PC-3 (cell line): ENCODE measurements at places on chromosomes 6 and 20.

- no peak for DNase-seq
These were observed 122.1 kb downstream of the HIVEP2 start for GRCh38 chr6:142822842-142823241.

DNA sequence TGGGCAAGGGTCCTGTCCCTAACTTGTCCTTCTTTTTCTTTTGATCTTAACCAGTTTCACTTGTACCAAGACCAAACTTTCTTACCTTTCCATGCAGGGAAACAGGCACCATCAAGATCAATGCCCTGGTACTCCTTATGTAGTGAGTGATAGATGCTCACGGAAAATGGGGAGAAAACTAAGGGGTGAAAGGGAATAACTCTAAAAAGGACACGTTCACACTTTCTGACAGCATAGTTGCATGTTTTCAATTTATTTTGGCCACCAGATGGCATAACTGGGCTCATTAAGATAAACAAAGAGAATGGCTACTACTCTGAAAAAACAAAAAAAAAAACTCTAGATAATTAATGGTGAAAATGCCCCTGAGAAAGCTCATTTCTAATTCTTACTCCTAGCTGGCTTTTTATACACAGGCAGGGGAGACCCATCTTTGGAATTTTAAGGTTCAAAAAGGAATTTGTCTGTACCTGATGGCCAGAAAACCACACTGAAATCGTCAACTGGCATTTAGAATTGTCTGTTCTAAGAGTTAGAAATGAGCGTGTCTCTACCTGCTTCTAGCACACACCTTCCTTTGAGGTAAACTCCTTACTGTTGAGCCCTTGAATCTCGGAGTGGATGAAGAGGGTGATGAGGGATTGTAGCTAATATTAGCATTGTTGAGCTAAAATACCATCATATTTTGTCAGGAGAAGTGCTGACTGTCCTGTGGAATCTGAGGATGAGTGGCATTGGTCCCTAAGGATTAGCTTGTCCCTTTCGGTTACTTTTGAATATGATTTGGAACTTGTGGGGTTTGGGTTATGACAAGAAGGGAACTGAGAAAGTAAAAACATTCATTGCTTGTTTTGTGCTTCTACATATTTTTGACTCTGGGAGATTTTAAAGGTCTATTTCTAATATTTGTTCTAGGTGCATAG lies 62.2 kb upstream of the DDR1 start:
- peak; percentile 70 for DNase-seq

DNA sequence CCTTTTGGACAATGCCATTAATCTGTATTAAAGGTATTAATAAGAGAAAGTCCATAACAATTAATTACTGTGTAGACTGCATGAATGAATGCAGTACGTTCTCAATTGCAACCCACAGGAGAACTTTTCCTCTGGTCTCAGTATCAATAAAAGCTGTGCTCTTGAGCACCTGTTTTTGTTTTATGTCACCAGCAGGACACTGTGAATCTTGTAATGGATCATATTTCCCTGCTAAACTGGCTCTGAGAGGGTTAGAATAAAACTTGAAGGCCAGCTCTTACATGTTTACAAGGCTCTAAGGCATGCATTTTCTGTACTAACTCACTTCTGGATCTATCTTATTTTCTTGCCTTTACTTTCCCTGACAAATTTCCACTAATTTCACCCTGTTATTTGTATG lies 214.3 kb upstream of the PLN start:
- no peak for DNase-seq

GRCh38 chr6:22601984-22602383 lies 32.6 kb downstream of the HDGFL1 start:
- DNase-seq = no peak

GRCh38 chr6:52995913-52996645 lies 995 bp upstream of the GSTA4 start:
- peak; percentile 75 for DNase-seq

DNA sequence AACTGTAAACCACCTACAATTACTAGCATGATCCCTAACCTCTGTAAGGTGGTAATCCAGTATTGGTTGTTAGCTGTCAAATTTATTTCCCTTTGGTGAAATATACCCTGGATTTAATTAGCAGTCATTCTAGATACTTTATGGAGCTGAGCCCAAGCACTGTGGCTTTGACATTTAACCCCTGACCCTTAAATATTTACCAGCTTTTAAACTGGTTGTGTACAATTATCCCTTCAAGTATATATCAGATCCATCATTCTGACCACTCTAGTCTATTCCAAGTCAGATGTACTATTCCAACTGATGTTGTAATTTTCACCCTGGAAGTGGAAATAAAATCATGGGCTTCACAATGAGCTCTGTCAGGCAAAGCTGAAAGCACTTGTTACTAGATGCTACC lies 229.6 kb downstream of the FOXC1 start:
- DNase-seq = no peak

DNA sequence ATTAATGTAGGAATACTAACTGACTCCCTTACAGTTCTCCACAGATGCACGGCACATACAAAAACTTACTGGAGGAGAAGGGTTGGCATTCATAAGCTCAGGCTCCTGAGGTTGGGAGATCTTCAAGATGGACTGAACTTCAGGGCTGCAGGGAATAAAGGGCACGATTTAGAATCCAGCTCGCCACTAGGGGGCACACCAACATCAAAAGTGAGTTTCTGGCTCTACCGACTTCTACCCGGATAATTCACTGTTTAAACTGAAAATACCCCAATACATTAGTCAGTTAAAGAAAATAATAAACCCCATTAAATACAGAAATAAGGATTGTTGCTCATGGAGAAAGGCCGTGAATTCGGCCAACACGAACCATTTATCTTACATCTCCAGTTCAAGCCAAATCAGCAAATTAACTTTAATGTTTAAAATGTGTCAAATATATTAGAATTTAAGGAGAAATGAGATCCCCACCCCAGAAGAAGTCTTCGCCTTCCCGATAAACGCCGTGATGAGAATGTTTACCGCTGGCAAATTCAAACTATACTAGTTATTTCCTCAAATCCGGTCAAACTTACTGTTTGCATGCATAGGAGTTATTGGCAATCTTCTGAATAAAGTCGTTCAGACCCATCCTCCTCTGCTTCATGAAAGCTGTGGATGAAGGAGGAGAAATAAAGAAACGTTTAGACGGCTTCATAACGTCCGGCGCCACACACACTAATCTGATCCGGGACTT lies 121.7 kb upstream of the SLC2A12 start:
- DNase-seq = peak; percentile 85

GRCh38 chr20:43383026-43383795 lies 74.5 kb upstream of the SRSF6 start:
- DNase-seq = no peak

DNA sequence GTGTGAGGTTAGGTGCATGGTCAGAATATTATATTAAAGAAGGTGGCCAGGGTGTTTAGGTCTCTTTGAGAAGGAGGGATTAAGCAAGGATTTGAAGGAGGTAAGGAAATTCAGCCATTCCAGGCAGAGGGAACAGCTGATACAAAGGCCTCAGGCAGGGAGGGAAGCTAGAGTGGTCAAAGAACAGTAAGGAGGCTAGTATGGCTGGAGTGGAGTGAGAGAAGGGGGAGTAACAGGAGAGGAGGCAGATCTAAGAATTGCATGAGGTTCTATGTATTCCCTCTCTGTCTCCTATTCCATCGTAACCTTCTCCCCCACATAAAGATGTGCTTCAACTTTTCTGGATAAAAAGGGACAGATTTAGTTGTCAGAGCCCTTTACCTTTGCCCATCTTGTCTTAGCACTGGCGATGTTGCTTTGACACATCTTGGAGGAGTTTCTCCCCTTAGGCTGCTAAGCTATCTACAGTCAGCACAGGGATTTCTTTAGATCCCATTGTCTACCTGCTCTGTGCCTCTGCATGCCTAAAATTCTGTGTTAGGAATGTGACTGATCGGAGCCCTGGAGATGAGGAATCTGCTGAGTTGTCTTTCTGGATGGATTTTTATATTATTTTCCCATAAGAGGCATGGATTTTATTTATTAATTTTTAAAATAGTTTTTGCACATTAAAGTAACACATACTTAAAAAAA lies 59.9 kb downstream of the KLHL31 start:
- DNase-seq = no peak

- DNase-seq = peak; percentile 58
These were observed 42.6 kb upstream of the SUPT3H start for GRCh38 chr6:45420083-45420908.

- no peak for DNase-seq
These were observed 393.1 kb downstream of the FRK start for GRCh38 chr6:115667478-115668026.

DNA sequence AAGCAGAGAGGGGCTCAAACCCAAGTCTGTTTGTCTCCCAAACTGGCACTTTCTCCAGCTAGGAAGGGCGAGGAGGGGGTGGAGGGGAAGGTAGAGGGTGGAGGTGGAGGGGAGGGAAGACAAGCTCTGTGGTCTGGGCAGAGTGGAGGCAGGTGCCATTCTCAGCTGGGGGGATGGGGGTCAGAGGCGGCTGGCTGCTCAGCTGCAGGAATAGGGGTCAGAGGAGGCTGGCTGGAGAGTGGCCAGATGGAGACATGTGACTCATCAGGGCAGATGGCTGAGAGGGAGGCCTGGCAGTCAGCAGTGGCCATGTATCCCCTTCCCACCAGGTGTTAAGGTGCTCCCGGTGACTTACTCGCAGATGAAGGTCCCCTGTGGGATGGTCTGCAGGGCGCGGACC lies 3.5 kb upstream of the SLC44A4 start:
- no peak for DNase-seq

- no peak for DNase-seq
These were observed 68.8 kb downstream of the PRL start for GRCh38 chr6:22227824-22228610.

GRCh38 chr6:134394905-134395304 lies 77.0 kb upstream of the SGK1 start:
- peak; percentile 8 for DNase-seq

GRCh38 chr6:64955435-64955848 lies 751.6 kb downstream of the EYS start:
- DNase-seq = peak; percentile 18

- peak; percentile 76 for DNase-seq
These were observed 40.2 kb downstream of the PPP1R3G start for GRCh38 chr6:5125152-5126006.

- peak; percentile 75 for DNase-seq
These were observed 191.1 kb downstream of the TAF4 start for GRCh38 chr20:61874421-61875068.

GRCh38 chr20:17957505-17958363 lies 10.9 kb downstream of the SNX5 start:
- no peak for DNase-seq

DNA sequence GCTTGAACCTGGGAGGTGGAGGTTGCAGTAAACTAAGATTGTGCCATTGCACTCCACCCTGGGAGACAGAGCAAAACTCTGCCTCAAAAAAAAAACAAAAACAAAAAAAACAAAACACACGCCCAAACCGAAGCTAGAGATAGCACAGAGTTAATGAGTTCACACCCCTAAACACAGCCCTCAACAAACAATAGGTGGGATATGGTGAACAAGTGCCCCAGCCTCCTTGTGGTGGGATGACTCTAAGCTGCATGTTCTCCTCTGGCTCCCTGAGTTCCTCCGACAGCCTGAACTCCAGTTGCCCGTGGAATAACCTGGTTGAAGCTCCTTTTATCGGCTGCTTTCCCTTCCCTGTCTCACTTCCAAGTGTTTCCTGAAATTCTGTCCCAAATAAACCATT lies 22.1 kb upstream of the DSN1 start:
- no peak for DNase-seq

DNA sequence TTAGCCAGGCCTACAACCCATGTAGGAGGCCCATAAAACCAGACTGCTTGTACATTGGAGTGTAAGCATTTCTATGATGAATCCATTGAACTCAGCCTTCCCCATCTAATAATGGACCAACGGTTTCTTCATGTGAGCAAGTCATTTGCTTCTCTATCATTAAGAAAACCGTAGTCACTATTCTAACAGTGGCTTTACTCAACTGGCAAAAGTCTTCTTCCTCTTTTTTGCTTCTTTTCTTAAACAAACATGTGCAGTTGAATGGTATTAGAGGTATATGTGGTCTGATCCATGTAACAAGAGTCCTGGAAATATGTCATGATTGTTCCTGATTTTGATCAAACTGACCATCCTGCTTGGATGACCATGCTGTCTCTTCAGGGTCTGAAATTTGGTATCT lies 132.4 kb upstream of the STXBP5 start:
- no peak for DNase-seq

DNA sequence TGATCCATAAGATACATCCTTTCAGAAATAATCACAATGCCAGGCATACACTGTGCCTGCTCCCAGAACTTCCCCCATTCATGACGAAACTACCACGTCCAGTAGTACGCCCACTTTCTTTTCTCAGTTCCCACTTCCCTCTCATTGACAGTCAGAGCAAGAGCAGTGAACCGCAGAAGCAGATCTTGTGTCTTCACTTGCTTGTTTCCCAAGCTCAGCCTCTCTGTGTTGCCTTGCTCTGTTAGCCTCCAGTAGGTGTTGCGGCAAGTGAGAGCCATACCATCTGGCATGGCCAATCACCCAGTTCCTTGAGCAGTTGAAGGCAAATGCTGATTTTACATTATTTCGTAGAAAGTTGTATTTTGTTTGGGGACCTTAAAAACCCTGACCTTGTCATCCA lies 11.7 kb downstream of the UST start:
- DNase-seq = no peak

- DNase-seq = no peak
These were observed 16.7 kb upstream of the LMBRD1 start for GRCh38 chr6:69813508-69813907.

DNA sequence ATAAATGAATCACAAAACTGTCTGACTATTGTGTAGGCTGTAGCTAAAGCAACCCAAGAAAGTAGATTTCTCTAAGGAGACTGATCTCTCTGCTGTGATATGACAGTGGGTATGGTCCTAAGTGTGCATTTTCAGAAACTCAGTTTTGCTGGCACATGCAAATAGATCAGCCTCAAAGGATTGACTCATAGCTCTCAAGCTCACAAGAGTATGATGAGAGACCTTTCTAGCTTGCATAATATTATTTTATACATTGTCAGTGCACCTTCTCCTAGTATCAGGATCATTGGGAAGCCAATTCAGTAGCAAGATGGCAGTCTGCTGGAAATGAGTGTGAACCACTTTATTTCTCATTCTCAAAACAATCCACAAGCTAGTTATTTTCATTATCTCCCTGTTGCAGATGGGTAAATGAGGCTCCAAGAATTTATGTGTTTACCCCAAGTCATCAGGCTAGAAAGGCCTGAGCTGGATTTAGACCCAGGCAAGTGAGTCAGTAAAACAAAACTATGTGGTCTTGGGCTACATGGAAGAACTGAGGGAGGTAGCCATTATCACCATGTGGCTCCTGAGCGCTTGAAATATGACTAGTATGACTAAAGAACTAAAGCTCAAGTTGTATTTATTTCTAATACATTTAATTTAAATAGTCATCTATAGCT lies 27.9 kb upstream of the PLCB4 start:
- DNase-seq = no peak

GRCh38 chr6:11341867-11342266 lies 109.4 kb upstream of the NEDD9 start:
- DNase-seq = peak; percentile 43
